Activated CD4-positive, alpha-beta T cell treated with anti-CD3 and anti-CD28 coated beads, Interleukin-2, amount 50 U/mL, for 4 hours (primary cell): ENCODE measurements at places on chromosomes 4 and X.

GRCh38 chr4:141702472-141703182 is 66.2 kb downstream of the IL15 start:
- DNase-seq: no peak

GRCh38 chr4:105327956-105328355 is 145.9 kb downstream of the PPA2 start:
- no peak for DNase-seq

- no peak for DNase-seq
Observed at GRCh38 chr4:80875642-80876041, 154.9 kb upstream of the BMP3 start.

GRCh38 chrX:10169175-10169574 is 12.4 kb downstream of the CLCN4 start:
- no peak for DNase-seq

GRCh38 chr4:144363890-144364289 is 223.4 kb upstream of the GYPA start:
- DNase-seq: no peak

DNA sequence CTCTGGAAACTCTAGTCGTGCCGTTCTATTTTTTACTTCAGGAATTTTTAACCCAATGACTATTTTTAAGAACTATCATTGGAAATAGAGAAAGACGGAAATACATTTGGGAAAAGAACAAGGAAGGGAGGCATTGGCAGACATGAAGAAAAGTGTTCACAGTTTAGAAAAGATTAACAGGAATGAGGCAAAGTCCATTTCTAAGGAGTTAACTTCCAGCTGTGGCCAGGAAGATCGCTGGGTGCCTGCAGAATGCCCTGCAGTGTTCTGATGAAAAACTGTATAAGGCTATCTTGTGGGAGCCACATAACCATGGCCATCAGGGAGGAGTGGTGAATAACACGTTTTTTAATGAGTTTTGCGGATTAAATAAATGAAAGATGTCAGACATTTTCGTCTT is 150.6 kb upstream of the VCX3A start:
- no peak for DNase-seq

DNA sequence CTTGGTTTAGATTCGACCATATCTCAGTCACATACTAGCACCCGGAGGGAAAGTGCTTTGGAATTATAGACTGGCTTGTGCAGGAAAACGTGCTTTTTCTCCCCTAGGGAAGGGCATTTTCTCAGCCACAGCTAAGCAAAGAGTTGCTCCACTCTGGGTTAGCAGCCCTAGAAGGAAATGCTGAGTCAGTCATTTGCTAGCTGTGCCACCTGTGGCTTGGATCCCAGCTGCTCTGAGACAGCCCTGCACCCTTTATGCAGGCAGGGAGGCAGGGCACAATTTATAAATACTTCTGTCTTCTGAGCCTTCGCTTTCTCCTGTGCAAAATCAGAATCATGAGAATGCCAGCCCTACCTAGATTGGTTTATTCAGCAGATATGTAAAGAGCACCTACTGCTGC is 1.3 kb upstream of the USP51 start:
- no peak for DNase-seq

DNA sequence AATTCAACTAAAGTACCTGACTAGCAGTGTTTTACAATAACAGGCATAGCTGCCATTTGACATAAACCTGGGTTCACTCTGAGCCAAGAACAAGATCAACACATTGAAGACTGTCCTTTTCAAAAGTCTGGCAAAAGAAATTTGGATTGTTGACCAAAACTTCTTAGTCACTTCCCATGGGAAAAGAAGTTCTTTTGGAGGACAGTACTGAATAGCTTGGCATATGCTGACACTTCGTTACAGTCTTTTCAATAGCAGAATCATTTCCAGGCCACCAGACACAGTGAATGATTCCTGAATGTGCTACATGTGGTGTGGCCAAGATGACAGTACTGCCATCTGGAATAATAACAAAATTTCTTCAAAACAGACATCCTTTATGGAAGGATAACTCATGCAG is 560.3 kb downstream of the GRID2 start:
- DNase-seq: no peak

DNA sequence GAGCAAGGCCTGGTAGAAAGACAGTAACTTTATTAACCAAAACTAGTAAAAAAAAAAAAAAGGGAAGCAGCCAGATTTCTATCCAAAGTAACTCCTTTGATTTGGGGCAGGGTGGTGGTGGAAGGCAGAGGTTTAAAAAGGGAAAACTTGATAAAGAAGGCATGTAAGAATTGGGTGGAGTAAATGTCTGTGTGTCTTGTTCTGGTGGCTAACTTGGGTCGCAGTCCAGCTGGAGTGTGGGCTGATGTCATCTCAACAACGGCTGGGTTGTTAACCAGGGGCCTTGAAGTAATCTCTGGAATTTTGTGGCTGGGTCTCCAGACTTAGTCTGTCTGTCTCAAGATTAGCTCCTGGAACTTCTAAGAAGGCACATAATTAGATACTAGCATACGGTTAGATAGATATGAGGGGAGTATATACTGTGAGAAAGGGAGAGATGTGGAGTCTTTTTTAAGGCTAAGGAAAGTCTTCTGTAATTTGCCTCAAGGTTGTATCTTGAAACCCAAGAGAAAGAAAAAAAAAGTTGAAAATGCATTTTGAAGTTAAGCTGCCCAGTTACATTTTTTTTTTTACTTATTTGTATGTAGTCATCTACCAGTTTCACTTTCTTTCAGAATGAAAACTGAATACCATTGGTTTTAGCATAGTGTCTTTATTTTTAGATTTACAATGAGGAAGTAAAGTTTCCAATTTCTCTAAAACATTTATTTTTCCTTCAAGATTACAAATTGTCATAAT is 48.3 kb downstream of the MTHFD2L start:
- DNase-seq: no peak

GRCh38 chrX:15483891-15484290 is 9.2 kb downstream of the PIR start:
- DNase-seq: no peak

DNA sequence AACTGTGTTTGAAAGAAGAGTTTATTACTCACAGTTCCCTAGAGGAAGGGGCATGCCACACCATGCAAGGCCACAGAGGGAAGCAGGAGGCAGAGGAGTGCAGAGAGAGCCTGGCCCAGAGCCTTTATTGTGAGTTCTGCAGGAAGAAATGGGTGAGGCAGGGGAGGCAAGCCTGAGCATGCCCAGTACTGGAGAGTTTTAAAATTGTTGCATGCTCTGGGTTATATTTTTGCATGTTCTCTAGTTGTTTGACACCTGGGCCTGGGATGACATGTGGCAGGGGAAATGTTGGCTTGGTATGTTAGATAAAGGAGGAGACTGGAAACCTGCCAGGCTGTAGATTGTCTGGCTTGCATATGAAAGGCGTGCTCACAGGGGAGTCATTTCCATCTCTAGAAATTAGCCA is 19.7 kb upstream of the CRMP1 start:
- DNase-seq: no peak

DNA sequence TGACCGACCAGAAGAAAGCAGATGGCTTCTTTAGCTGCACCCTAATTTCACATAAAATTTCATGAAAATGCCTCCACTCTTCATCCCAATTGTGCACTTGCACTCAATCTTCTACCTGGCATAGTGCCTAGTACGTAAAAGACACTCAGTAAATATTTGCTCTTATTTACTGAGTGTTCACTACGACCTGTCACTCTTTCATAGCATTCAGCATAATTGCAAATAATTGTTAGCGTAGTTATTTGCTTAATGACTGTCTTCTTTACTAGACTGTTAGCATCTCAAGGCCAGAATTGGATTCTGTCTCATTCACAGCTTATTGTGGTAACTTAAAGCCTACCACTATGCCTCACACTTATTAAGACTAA is 130.2 kb downstream of the ENOX2 start:
- no peak for DNase-seq

GRCh38 chr4:25697516-25697915 is 41.9 kb downstream of the SLC34A2 start:
- DNase-seq: no peak

DNA sequence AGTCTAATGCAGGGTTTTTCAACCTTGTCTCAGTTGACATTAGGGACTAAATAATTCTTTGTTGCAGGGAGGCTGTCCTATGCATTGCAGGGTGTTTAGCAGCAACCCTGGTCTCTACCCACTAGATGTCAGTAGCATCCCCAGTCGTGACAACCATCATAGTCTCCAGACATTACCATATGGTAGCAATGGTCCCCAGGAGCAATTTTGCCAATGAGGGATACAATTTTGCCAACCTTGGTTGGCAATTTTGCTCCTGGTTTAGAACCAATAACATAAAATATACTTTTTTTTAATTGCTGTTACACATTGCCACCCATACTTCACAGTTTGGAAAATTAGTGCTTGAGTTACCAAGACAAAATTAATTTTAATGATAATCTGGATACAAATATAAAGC is 6.0 kb downstream of the EREG start:
- DNase-seq: no peak

- no peak for DNase-seq
Observed at GRCh38 chrX:103585411-103586313, at the start of gene TCEAL4. TCEAL4 (plus strand) TSS chrX:103585515; CDS start chrX:103586676, 1,161 bp downstream.

DNA sequence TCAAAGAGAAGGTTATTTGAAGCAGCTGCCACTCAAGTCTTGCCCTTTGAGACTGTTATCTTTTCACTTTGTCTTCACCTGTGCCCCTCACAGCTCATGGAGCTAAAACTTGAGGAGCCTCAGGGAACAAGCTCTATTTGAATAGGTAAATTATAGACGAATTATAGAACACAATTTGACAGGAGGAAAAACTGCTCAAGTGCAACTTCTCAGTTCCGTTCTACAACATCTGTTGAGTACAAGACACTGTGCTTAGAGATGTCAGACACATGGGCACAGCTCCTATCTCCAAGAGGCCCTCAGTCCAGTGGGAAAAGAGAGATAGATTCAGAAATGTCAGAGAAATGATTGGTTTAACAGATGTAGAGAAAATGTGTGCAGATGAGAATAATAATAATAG is 5.1 kb downstream of the PPP1R2C start:
- DNase-seq: no peak

DNA sequence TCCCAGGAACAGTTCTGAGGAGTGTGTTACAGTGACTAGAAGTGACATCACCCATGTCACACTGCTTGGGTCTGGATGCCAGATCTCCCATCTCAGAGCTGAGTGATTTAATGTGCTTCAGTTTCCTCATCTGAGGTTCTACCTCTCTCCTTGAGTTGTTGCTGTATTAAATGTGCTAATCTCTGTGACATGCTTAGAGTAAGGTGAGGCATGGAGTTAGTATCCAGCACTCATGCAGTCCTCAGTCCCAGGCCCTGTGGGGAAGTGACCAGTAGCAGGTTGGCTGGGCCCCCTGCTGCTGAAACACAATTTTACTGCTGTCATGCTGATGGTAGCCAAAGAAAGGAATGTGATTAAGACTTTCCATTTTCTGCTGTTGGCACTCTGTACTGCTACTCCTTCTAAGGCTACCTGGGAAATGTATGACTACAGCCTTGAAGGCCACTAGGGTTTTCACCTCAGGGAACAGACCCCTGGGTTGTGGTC is 639.6 kb downstream of the MID1IP1 start:
- no peak for DNase-seq

- no peak for DNase-seq
Observed at GRCh38 chrX:20988118-20988517, 386.1 kb upstream of the CNKSR2 start.

- no peak for DNase-seq
Observed at GRCh38 chr4:55979562-55979961, 30.8 kb downstream of the CEP135 start.

GRCh38 chr4:68683034-68683433 is 12.6 kb upstream of the UGT2B15 start:
- DNase-seq: no peak

- no peak for DNase-seq
Observed at GRCh38 chr4:83490876-83491450, 6.1 kb upstream of the ABRAXAS1 start.

DNA sequence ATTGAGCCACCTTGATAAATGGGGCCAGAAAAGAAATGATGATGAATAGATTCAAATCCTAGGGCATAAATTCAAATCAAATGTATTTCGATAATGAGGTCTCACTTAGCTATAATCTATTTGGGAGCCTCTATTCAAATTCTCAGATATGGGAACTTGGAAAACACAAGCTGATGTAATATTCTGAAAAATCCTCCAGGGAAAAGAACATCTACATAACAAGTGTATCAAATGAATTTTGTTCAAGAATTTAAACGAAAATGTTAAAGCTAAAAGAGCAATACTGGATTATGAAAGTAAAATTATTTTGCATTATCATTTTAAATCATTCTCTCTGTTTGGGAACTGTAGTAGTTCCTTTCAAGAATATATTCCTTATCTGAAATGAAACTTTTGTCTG is 38.9 kb upstream of the RAP1GDS1 start:
- DNase-seq: no peak

DNA sequence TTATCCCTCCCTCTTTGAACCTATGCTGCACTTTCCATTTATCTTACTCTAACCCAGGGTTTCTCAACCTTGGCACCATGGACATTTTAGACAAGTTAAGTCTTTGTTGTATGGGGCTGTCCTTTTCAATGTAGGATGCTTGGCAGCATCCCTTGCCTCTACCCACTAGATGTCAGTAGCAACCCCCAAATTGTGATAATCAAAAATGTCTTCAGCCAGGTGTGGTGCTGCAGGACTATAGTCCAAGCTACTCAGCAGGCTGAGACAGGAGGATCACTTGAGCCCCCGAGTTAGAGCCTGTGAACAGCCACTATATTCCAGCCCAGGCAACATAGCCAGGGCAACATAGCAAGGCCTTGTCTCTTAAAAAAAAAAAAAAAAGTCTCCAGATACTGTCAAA is 7.0 kb downstream of the LRCH2 start:
- DNase-seq: no peak

- DNase-seq: no peak
Observed at GRCh38 chrX:100946299-100946927, 17.7 kb upstream of the XKRX start.

DNA sequence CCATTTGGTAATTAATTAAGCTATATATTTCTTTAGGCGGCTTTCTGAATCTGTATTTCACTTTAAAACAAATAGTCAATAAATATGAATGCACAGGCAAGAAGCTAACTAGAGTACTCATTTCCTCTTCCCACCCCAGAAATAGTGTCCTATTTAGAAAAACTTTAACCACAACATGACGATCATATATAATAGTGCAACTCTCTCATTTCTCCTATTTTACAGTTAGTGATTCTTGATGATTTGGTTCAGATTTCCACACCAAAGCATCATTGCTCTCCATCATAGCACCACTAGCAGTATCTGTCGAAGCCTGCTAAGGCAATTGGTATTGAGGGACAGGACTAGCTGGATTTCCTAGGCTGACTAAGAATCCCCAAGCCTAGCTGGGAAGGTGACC is 184.0 kb upstream of the GALNTL6 start:
- no peak for DNase-seq

DNA sequence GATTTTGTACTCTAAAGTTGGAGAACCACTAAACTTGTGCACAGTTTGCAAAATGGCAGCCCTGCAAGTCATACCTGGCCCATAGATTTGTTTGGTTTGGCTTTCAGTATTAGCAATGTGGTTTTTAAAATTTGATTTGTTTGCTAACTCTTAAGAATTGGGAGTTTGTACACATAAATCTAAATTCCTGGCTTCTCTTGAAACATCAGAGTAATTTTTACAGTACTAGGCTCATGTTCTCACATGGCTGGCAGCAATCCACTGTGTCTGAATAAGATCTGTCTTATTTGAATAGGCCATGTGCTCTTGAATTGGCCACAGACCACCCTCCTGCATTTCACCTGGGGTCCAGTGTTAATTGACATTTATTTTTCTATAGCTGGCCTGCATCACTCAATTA is 21.3 kb downstream of the DIAPH2 start:
- no peak for DNase-seq
